ENCODE measurements at places on chromosomes 3 and 15.

GRCh38 chr15:66147440-66147839 is 106.1 kb downstream of the MEGF11 start:
- no peak for DNase-seq

DNA sequence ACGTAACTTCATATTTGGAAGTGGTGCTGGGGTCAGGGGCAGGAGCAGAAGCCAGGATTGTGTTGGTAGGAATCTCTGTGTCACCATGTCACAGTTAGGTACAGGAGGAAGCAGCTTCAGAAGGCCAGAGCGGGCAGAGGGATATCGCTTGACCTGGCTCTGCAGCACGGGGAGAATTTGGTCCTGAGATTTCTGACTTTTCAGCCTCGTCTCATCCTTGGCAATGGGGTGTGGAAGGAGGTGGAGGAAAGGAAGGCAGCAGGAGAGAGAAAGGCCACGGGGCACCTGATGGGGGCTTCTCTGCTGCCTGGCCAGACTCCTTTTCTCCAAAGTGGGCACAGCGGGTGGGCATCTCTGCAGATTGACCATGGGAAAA is 564 bp downstream of the IL16 start:
- no peak for DNase-seq

- no peak for DNase-seq
Observed at GRCh38 chr15:62758952-62759349, 283.6 kb upstream of the TPM1 start.

DNA sequence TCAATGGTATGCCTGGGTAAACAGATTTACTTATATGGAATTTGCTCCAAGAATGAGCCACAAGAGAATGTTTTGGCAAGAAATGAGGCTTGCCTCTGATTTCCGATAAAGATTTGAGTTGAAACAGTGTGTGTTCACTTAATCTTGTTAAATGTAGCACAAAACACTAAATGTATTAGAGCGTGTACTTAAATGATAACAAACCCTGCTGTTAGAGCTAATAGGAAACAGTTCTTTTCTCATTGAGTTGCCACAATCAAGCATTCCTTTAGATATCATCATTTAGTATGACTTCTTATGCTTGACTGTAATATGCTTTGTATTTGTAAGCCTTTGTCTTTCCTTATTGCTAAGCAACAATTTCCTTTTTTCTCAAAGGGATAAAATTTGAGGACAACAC is 353.6 kb upstream of the ZNF717 start:
- DNase-seq = no peak

- DNase-seq = no peak
Observed at GRCh38 chr3:60989626-60990441, 261.4 kb downstream of the FHIT start.

DNA sequence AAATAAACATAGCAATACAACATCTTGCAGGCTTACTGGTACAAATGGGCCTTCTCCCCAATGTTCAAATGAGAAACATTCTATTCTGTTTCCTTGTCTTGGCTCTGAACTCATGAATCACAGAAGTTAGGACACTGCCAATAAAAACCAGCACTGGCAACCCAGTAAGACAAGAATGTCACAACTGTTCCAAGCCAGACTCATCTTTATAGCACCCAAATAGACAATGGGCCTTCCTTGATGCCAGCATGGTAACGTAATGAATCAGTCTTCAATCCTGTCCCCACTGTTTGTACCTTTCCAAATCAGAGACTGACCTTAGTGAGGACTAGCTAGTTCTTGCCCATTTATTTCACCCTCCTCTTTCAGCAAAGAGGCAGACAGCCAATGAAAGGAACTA is 14.1 kb upstream of the RPS17 start:
- DNase-seq = no peak

DNA sequence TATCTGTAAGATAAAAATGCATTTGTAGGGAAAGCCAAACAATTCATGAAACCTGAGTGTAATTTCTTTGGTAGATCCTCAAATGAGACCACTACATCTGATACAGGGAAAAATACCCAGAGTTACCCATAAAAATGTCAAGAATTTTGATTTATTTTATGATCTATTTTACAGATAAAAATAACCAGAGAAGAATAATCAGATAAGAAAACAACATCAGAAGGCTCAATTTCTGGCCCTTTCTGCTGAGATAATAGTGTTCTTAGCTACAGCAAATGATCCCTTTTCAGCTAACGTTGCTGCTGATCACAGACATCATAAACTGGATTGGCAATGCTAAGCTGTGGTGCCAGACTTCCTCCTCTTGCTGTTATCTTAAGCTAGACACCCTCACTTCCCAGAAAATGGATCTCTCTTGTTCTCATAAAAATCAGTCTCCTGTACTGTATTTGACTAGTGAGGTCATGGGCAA is 21.3 kb upstream of the TMEM108 start:
- DNase-seq = no peak

- DNase-seq = no peak
Observed at GRCh38 chr3:25558121-25558520, 106.6 kb downstream of the TOP2B start.

GRCh38 chr3:106119614-106120082 is 250.8 kb upstream of the CBLB start:
- DNase-seq = no peak

DNA sequence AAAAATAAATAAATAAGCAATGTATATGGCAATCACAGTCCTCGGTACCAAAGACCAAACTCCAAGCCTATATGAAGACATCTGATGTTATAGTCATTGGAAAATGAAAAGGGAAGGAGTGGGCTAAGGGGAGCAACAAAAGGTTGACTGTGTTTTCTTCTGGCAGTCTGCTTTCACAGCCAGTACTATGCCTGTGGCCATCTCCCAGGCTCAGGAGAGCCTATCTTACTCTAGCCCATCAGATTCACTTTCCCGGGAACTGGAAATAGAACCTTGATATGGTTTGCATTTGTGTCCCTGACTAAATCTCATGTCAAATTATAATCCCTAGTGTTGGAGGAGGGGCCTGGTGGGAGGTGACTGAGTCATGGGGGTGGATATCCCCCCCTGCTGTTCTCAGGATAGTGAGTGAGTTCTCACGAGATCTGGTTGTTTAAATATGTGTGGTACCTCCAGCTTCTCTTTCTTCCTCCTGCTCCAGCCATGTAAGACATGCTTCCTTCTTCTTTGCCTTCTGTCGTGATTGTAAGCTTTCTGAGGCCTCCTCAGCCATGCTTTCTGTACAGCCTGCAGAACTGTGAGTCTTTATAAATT is 105.3 kb downstream of the PLCH1 start:
- no peak for DNase-seq

DNA sequence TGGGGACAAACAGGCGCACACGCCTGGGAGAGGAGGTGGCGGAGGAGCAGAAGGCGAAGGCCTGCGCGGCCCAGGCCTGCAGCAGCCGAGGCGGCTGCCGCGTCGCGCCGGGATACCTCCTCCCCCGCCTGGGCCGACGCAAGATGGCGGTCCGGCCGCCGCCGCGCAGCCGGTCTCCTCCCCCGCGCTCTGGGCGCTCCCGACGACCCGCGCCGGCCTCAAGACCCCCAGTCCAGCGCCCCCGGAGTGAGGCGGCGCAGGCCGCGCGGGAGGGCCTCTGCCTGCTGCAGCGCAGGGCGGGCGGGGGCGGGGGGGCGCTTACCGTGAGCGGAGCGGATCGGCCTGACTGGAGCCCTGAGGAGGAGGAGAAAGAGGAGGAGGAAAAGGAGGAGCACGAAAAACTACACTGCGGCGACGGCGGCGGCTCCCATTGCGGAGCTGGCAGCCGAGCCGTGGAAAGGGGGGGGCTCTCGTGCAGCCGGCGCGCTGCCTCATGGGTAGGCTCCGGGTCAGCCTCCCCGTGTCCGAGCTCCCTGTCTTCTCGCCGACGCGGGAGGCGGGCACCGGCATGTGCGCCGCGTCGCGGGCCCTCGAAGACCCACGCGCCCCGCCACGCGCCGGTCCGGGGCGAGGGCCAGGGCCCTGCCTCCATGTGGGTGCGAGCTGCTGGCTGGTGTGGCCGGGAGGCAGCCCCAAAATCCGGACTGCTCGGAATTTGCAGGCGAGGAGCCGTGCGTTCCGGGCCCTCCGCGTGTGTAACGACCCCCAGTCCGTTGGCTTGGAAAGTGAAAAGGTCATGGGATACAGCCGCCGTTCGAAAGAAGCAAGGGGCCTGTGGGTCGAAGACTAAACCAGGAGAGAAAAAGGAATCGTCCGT is at the start of gene ZNF280D:
TSS of gene ZNF280D (minus strand) at position 374 of the 877 bp plus-strand sequence. CDS start 26,400 bp downstream, outside the sequence.
- peak; percentile 96 for DNase-seq

GRCh38 chr3:102104033-102104432 is 254.7 kb downstream of the NFKBIZ start:
- no peak for DNase-seq

DNA sequence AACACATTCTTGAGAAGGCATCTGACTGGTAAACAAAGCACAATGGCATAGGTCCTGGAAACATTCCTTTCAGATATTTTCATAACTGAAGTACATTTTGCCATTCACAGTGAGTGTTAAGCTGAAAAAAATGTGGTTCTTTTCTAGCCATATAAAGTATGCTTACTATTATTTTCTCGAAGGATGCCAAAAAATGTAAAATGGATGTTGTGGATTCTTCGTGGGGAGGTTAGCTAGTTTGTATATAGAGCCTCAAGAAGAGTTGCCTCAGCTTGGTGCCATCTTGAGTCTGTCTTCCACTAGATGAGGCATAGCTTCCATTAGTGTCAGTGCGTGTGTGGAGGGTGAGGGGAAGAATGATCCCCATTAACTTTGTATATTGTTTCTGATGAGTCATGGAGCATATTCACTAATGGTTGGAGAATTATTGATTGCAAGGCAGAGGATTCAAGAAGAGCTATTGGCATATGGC is 4.1 kb downstream of the MBNL1 start:
- no peak for DNase-seq

DNA sequence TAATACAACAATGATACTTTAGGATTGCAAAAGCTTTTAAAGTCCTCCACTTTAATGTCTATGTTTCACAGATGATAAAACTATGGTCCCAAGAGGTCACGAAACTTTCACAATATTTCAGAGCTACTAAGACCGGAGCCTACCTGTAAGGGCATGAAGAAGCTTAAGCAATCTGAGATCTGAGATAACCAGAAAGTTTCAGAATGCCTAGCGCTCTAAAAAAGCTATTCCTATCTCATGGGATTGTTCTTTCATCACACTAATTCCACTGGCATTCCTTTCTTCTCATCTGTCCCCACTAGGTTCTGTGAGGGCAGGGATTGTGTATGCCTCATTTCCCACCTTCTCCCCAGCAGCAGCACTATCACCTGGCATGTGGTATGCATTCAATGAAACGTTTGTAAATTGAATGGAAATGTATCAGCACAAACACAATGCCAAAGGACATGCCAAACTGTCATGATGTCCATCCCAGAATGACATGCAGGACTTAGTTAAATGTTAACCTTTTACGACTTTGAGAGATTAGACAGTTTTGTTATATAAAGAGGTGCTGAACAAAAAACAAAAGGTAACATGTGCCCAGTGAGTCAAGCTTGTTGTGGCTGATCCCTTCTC is 104.7 kb upstream of the NR2F2 start:
- no peak for DNase-seq

- DNase-seq = no peak
Observed at GRCh38 chr3:111803123-111803593, 55.9 kb upstream of the PHLDB2 start.

GRCh38 chr15:68646696-68647095 is 67.9 kb downstream of the CORO2B start:
- DNase-seq = no peak

DNA sequence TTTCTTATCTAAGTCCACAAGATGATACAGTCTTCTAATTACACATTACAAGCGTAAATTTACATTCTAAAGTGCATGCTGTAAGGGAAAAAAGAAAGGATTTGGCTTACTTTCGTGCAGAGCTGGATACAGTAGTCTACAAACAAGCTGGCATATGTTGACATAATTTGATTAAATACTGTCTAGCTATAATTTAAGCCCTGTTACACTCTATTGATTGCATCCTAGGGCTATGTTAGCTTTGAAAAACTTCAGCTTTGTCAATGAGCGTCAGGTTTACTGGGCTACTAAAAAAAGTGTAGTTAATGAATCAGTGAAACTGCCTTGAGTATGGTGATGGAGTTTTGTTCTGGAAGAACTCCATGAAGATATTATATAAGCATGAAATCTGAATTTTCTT is 24.5 kb upstream of the PLCL2 start:
- no peak for DNase-seq

GRCh38 chr3:42439261-42440115 is 29.1 kb upstream of the LYZL4 start:
- peak; percentile 20 for DNase-seq

DNA sequence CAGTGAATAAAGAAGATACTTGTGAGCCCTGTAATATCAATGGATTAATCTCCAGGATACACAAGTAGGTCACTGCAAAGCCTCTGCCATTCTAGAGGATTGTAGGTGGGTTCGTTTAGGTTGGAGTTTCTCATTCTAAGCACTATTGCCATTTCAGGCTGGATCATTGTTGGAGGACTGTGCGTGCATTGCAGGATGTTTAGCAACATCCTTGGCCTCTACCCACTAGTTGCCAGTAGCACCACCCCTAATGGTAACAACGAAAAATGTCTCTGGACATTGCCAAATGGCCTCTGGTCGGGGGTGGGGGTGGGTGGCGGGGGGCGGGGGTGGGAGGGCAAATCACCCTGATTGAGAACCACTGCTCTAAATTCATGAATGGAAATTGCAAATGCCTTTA is 4.9 kb upstream of the IFT57 start:
- DNase-seq = no peak

GRCh38 chr15:57655809-57656208 is 50.7 kb upstream of the POLR2M start:
- no peak for DNase-seq

DNA sequence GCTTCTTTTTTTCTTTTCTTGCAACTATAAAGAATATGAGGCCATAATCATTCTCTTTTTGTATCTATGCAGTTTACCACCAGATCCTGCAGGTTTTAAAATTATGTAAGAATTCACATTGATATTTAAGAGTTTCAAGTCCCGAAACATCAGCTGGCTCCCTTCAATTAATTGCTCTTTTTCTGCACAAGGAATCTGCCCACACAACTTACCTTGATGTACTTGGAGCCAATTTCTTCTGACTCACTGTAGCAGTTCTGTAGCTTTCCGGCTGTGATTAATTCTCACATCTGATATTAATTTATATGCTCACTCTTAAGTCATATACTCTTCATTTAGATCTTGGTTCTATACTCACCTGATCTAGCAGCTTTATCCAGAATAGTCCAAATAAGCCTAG is 781.8 kb downstream of the CADM2 start:
- no peak for DNase-seq

Measured in posterior cingulate gyrus (tissue), 11 donors.